ENCODE measurements at places on chromosomes 6 and 20.

GRCh38 chr6:100161782-100162365 is 167.9 kb upstream of the MCHR2 start:
- no peak for DNase-seq

DNA sequence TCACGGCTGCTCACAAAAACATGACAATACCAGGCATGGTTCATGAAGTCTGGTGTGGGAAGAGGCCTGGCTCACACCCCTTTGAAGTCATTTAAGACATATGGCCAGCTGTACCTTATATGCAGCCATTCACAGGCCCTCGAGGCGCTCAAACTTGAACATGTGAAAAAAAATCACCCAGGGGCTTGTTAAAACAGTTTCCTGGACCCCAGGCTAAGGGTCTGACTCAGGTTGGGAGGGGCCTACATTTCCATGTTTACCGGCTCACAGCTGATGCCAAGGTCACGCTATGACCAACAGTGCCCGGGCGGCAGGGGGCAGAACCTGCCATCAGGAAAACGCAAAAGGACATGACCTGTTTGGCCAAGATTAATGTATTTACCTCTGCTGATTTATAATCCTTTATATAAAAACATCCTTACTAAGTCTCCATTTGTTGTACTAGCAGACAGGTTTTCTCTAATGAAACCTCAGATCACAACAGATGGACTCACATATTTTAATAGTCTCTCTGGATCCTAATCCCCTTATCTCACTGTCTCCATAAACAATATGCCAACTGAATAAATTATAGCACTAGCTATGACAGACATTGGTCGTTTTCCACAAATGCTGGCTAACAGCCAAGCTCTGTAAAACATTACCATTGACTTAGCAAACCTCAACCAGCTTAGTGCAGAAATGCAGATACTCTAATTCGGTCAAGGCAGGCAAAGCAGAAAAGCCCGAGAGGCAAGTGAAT is 19.9 kb downstream of the EZR start:
- no peak for DNase-seq

- no peak for DNase-seq
These were observed 221.5 kb downstream of the MYLK4 start for GRCh38 chr6:2529211-2529719.

DNA sequence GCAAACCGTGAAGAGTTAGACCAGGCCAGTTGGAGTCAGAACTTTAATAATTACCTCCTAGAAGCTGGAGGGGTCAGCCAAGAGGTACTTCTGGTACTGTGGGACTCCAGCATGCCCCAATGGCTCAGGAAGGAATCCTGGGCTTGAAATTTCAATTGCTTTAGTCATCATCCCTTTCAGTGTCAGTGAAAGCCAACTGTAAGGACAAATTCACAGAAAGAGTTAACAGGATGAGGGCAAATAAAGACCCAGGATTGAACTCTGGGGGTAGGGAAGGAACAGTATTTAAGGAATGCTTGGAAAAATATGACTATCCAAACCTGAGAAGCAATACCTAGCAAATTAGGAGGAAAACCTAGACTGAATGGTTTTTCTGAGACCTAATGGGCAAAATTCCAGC is 735.1 kb upstream of the MARCKS start:
- no peak for DNase-seq

DNA sequence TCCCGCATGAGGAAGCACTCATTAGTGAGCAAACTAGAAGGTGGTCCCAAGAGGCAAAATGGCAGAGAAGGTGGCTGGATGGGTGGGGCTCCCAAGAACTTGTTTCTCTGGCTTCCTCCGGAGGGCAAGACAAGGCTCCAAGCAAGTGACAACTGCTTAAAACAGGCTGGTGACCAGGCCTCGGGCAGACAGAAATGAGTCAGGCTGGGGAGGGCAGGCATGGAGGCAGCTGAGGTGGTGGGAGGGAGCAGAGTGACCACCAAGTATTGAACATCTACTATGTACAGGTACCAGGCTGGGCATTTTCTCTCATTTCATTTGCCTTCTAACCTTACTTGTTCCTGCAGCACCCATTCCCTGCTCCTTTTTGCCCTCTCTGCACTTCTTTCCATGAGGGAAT is 33.4 kb downstream of the TNXB start:
- DNase-seq = no peak

DNA sequence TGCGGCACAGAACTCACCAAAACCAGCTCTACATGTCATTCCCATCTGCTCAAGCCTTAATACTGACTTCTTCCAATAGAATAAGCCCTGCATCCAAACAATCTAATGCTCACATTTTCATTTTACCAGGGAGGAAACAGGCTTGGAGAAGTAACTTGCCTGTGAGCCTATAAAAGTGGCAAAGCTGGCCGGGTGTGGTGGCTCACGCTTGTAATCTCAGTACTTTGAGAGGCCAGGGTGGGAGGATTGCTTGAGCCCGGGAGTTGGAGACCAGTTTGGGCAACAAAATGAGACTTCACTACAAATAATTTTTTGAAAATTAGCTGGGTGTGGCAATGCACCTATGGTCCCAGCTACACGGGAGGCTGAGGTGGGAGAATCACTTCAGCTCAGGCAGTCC is 133.7 kb downstream of the LY86 start:
- no peak for DNase-seq

DNA sequence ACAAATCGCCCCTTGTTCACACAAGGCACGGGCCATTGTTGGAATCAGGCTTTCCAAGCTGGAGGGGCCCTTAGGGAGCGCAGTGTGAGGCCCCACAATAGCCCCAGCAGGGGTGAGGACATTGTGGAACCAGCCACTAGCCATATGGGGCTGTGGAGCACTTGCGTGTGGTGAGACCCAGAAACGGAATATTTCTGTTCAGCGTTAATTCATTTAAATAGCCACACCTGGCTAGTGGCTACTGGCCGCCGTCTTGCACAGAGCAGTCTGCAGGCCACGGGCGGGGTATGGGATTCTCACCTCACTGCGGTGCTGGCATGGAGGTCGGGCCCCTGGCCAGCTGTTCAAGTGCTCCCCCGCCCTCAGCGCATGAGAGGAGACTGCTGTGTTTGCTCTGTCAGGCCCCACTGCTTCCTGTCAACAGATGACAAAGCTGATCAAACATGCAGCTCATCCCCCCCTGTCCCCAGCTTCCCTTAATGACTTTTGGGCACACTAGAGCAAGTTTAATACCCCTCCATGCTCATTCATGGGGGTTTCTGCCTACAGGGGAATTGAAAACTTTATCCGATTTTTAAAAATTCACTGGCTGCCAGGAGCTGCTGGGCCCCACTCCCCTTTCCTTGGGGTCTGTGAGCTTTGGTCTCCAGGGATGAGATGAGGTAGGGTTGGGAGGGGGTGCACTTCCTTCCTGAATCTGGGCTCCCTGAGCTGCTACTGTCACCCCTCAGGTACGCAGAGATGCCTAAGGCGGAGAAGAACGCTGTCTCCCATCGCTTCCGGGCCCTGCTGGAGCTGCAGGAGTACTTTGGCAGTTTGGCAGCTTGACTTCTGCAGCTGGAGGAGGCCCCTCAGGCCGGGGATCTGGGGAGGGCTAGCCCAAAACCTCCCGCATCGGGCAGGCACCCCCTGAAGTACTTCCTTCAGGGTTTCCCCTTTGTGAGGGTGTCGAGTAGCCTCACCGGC is 13.6 kb downstream of the ITPA start:
- no peak for DNase-seq

GRCh38 chr6:33622456-33623431 is 1.6 kb downstream of the ITPR3 start:
- no peak for DNase-seq

GRCh38 chr6:130724089-130724488 is 103.1 kb upstream of the SMLR1 start:
- DNase-seq = no peak

GRCh38 chr20:36394340-36394965 is 88.3 kb downstream of the DLGAP4 start:
- no peak for DNase-seq

GRCh38 chr6:152100183-152100618 is 292.7 kb downstream of the ESR1 start:
- no peak for DNase-seq

GRCh38 chr6:163585932-163586437 is 171.5 kb downstream of the QKI start:
- no peak for DNase-seq

DNA sequence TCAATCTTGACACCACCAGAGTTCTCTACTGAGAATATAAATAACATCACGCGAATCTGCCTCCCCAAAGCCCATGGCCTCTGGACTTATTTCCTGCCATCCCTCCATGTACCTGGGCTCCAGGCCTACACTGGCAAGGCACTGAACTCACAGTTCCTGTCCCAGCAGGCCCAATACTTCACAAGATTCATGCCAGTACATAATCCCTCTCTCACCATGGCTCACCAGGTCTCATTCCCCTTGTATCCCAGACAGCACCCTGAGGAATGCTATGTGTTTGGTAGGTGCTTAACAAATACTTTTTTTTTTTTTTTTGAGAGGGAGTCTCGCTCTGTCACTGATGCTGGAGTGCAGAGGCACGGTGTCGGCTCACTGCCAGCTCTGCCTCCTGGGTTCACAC is 1.9 kb downstream of the KIF16B start:
- no peak for DNase-seq

DNA sequence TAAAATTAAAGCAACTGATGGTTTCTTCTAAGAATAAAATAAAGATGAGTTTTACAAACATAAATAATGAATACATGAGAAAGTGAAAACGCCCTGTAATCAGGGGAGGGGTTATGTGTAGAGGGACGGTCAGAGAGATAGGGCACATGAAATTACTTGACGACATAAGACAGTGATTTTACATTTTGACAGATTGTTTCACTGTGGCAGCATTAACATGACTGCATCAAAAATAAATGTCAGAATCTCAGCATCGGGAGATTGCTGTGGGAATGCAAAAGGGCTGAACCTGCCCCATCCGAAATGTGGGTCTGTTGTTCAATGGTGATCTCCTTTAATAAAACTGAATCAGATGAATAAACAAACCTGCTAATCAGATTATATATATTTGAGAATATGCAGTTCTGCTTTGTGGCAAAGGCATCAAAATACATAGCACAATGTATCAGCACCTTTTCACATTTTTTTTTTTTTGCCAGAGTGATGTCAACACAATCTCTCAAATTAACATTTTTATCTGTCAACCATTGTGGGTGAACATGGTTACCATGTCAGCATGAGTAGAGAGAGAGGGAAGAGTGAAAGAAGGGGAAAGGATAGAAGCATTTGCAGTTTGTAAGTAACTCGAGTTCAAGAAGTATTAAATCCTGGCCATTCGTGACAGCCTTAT is 177.1 kb upstream of the MAN1A1 start:
- DNase-seq = no peak

- no peak for DNase-seq
These were observed 63.7 kb downstream of the LYRM4 start for GRCh38 chr6:5197084-5197483.

GRCh38 chr20:3123542-3123941 is 36.1 kb downstream of the FASTKD5 start:
- no peak for DNase-seq

- DNase-seq = no peak
These were observed 30.2 kb downstream of the PKIB start for GRCh38 chr6:122640366-122640765.

GRCh38 chr6:11011787-11012234 is 32.3 kb downstream of the ELOVL2 start:
- no peak for DNase-seq

- DNase-seq = no peak
These were observed 27.5 kb upstream of the NHSL1 start for GRCh38 chr6:138526822-138527235.

GRCh38 chr20:58096880-58097423 is 131.5 kb downstream of the ANKRD60 start:
- no peak for DNase-seq

DNA sequence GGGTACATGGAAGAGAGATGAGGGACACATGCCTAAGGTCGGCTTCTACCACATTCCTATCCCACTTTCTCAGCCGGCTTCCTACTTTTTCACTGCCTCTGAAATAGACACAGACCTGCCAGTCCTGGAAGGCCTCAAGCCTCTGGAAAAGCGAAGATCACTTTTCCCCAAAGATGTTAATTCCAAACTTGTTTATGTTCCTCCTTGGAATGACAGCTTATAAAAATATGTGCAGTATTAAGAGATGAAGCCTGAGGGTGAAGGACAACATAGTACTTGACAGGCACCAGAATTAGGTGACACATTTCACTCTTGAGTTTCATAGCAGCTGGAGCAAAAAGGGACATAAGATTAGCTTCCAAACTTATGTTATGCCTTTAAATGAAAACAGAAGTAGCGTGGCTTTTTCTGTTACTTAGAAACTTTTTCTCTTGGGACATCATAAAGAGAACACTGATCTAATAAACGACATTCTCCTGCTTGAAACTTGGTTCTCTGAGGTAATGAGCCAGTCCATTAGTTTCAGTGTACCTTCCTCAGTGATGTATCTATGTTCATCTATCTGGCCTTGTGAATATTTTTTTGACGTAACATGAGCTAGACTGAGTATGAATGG is 25.3 kb downstream of the FOXO3 start:
- no peak for DNase-seq

GRCh38 chr20:43536817-43537440 is 21.9 kb upstream of the SGK2 start:
- DNase-seq = no peak

DNA sequence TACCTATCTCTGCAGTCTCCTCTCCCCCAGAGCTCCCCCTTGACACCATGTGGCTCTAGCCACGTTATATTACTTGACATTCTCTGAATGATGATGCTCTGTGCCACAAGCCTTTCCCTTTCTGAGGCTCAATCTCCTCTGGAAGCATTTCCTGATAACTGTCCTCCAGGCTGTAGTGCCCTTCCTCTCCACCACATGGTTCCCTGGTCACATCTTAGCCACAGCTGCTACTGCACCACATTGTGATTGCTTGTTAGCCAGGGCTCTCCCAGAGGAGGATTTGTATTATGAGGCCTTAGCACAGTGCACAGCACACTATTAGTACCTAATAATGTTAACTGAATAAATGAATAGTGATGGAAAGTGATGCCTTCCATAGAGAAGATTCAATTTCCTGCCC is 63.9 kb upstream of the RCAN2 start:
- DNase-seq = no peak

DNA sequence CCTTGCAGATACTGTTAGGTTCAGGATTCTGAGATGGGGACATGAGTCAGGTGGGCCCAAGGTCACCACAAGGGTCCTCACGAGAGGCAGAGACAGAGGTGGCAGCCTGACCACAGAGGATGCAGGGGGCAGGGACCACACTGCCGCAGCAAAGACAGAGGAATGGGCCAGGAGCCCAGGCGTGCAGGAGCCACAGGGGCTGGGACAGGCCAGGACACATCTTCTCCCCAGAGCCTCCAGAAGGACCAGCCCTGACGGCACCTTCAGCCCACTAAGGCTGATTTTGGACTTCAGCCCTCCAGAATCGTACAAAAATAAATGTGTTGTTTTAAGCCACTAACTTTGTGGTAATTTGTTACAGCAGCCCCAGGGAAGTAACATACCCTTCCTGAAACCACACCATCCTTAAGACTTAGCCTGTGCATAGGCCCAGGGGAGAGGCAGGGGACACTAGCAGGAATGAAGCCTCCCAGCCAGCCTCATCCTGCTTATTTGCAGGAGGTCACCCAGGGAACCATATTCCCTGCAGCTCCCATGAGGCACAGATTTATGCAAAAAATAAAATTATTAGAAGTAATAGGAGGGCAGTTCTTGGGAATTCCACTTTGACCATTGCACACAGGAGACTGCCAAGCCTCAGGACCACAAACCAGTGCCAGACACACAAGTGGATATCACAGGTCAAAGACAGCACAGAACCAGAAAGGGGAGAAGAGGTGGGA is 119.3 kb upstream of the CST7 start:
- DNase-seq = no peak

GRCh38 chr20:3976511-3976910 is 38.8 kb downstream of the RNF24 start:
- no peak for DNase-seq

- DNase-seq = no peak
These were observed 403.0 kb upstream of the SPTLC3 start for GRCh38 chr20:12605751-12606150.

GRCh38 chr6:167424060-167424673 is 99.3 kb downstream of the TTLL2 start:
- no peak for DNase-seq
